ENCODE measurements at places on chromosomes 3 and 15.

- DNase-seq: no peak
Measured at GRCh38 chr3:55556619-55557537, 69.8 kb upstream of the WNT5A start.

DNA sequence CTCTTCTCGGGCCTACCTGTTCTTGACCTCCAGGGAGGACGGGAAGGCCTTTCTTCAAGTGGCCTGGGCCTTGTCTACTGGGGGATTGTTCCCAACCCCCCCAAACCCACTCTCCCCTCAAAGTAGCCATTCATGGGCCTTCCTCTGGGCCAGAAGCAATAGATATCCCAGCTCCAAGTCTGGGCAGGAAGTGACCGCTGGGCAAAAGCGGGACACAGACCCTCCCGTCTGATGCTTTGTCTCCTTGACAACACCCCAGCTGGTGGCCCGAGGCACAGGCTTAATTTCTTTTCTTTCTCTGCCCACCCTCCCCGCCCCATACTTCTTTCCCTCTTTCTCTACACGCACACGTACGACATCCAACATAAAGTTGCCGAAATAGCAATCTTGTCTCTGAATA is 41.4 kb upstream of the FEZF2 start:
- DNase-seq: peak; percentile 60

GRCh38 chr15:68783226-68784058 is 37.3 kb downstream of the ANP32A start:
- DNase-seq: peak; percentile 73

- DNase-seq: no peak
Measured at GRCh38 chr3:31878231-31878838, 102.7 kb downstream of the OSBPL10 start.

DNA sequence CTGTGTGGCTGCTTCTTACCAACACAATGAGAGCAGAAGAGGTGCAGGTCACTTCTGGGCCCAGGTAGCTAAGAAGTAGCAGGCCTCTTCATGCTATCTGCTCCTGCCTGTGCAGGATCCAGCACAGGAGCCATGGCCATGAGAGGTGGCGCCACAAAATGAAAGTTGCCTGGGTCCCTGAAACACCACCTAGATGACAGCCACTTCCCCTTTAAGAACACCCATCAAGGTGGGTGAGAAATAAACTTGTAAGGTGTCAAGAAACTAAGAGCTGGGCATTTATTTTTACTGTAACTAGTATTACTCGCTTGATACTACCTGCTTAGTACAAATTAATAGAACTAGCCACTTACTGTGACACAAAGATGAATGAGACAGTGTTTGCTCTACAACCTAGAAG is 484.6 kb upstream of the TBL1XR1 start:
- no peak for DNase-seq

DNA sequence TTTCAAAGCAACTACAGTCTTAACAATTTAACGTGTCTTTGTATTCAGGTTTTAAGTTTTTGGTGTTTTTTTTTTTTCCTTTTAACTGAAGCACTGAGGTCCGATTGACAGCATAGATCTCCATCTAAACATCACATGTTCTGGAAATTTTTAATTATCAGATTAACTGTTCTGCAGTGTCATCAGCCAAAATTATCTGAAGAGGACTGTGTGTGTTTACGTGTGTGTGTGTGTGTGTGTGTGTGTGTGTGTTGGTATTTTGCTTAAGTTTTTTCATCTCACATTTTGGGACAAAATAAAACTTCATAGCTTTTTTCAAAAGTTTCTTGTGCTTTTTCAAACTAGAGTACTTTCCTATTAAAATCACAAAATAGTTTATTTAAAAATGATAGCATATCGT is 1.8 kb downstream of the PIK3CA start:
- DNase-seq: no peak

- DNase-seq: no peak
Measured at GRCh38 chr3:170760174-170760526, 109.8 kb downstream of the RPL22L1 start.

- DNase-seq: no peak
Measured at GRCh38 chr3:172286548-172287148, 161.6 kb downstream of the GHSR start.

- DNase-seq: no peak
Measured at GRCh38 chr3:135081856-135082434, 286.9 kb downstream of the EPHB1 start.

DNA sequence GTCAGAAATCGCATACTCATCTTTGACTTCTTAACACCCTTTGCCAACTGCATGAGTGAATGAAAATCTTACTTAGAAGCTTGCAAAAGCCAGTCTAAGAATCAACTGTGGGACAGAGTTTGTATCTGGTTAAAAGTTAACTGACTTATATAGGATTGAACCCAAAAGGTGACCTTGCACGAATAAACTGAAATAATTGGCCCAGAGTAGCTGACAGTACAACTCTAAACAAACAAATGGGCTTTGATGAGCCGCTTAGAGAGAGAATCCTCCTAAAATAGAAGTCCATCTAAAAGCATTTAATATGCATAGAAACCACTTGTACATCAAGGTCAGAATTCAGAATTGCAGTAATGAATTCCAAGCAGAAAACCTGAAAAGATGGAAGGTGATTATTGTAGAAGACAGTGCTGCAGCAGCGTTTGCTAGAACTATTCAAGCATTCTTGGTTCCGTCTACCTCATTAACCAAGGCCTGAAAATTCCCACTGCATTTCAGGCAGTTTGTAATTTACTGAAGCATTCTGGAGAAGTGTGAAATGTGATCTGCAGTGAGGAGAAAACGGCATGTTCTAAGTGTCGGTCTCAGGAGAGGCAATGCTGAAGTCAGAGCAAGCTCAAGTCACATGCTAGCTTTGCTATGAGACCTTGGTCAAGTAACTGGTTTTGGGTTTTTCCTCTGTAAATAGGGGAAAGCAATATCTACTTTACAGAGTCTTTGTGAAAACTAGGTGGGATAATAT is 103.7 kb downstream of the CADPS start:
- DNase-seq: no peak

GRCh38 chr3:113979916-113980315 is 32.1 kb downstream of the ZDHHC23 start:
- DNase-seq: no peak

DNA sequence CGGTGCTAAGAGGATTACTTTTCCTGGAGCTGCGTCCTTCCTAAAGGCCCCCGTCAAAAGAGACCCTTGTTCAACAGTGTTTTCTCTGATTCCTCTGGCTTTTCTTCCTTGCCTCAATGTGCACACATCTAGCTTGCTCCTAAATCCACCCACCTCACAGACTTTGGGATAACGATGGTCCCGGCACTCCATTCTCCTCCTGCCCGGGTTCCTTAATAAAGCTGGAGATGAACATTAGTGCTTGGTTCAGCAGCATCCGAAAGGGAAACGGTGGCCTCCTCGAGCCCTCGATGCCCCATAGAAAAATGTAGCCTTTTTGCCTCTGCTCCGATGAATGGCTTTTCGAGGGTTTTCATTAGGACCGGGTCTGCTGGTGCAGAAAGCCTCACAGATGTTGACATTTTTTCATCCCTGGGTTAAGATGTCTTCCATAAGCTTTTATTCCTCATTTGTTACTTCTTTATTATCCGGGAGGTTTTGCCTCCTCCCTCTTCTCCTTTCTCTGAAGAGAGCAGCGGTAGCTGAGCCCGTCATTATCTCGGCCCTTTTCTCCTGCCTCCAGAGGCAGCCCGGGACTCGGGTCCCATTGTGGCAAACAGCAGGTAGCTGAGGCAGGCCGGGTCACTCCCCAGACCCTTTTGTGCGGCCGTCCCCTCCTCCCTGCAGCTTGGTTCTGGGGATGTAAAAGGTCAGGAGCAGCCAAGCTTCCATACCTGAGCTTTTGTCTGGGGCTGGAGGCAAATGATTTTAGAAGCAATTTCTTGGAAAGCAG is 64.6 kb downstream of the CPN2 start:
- peak; percentile 82 for DNase-seq

- no peak for DNase-seq
Measured at GRCh38 chr3:24177201-24177600, 232.1 kb downstream of the NR1D2 start.

DNA sequence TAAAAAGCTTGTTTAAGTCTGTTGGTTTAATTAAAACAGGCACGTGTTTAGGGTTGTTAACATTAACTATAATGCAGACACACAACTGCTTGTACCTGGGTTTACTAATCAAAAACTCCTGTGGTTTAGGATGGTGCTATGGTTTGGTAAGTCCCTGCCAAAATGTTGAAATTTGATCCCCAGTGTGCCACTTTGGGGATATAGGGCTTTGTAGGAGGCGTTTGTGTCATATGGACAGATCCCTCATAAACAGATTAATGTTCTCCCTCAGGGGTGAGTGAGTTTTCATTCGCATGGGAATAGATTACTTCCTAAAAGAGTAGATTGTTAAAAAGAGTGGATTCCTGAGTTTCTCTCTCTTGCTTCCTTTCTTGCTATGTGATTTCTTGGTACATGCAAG is 18.7 kb upstream of the GK5 start:
- no peak for DNase-seq

Data from iPS-NIHi11 (cell line).